ENCODE measurements at places on chromosomes 2 and 18.

DNA sequence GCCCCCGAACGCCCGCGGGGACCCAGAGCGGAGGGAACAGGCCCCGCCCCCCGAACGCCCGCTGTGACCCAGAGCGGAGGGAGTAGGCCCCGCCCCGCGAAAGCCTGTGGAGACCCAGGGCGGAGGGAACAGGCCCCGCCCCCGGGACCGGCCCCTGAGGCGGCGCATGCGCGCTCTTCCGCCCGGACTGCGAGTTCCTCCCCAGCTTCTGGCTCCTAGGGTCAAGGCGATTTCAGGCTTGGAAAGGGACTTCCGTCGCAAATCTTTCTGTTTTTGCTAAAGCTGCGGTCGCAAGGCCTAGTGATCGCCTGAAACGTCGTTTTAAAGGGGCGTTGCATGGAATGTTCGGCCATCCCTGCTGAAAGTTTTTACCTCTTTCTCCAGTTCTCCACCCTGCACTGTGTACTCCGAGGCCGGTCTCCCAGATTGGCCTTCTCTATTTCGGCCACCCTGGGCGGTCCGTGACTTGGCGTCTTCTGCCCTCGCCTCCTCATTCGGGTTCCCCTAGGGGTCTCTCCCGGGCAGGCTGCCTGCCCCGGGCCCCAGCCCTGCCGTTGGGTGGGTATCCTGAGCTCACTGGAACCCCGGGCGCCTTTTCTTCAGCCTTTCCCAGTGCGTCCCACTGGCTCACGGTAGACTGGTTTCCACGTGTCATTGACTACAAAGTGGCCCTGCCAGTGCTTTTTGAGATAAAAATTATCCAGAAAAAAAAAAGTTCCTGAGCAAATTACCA, 372 bp upstream of the WDSUB1 start:
- DNase-seq = peak; percentile 97

- no peak for DNase-seq
Observed at GRCh38 chr2:121911036-121911435, 155.6 kb downstream of the TSN start.

DNA sequence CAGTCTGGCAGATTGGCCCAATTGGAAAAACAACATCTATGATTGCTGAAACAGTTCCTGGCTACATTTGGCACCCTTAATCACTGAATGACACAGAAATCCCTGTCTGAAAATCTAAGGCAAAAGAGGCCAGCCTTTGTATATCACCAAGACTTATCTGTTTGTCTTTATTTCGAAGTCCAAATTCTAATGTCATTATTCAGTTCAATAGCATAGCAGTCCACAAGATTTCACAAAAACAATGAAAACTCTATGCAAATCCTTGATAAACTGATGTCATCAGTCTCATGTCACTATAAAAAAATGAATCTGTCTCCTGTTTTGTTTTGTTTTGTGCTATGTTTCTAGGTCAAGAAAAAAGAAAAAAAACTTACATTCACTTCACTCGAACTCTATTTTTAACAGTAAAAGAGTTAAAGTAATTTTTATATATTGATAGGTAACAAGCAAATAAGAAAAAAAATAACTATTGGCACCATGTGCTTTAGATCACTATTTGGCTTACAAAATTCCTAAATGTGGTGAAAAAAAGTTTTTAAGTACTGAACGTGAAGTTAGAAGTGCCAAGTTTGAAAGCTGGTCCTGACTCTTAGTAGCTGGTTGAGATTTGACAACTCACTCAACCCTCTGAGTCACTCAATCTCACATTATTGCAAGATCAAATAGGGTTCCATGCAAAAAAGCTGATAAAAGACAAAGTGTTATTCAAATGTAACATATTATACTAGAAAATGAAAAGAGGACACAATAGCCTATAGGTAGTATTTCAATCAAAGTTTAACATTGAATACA, 359.3 kb downstream of the IRS1 start:
- DNase-seq = no peak

GRCh38 chr18:56574861-56575260, 63.5 kb downstream of the TXNL1 start:
- no peak for DNase-seq

- DNase-seq = no peak
Observed at GRCh38 chr18:31516437-31516836, 18.5 kb downstream of the DSG2 start.

DNA sequence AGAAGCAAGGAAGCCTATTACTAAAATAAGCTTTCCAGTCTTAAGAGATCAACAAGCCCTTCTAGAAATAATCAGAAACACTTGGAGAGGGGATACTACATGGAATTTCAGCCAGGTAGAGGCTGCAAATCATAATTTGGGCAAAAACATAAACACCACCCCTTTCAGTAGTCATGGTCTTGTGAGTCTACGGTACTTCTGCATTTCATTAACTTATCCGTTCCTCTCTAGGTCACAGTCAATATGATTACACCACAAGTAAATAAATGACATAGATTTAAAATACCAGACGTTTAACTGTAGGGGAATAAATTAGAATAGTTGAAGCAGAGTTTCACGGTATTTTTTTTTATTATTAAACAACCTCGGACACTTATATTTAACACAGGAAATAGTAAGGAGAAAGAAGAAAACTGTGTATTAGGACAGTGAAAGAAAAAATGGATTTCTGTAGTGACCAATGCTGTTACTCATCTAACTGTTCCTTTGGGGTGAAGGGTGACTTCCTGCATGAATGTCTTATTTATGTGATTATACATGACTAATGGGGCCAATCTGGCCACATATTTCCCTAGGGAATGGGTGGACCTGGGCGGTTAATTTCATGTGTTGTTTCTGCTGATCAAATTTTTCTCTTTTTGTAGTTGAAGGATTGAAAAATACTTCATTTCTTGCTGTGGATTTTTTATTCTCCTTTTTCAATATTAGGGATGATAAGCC, 456.6 kb upstream of the UBE2E3 start:
- no peak for DNase-seq

DNA sequence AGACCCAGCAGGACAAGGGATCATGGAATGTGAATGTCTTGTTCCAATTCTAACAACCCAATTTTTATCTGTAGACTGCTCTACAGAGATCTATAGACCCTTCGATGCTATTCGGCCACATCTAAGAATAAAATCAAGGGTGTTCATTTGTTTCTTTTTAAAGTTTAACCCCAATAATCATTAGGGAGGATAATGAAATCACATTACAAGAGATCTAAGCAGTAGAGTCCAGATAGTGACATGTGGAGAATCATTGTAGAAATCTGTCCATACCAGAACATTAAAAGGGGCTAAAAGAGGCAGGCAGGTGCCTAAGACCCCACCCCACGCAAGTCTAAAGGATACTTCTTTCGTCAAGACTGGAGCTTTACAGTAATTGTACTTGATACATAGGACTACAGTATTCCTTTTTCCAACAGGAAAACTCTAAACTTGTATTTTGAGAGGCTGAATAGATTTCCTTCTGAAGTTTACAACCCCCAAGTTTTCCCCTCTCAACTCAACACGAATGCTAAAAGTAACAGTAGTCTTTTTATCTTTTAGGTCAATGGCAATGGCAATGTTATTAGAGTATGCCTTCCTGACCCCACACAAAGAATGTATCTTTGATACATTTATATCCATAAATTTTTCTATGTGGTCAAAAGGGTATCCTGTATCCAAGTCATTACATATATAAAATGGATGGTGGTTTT, 183.7 kb downstream of the TCF4 start:
- DNase-seq = no peak

DNA sequence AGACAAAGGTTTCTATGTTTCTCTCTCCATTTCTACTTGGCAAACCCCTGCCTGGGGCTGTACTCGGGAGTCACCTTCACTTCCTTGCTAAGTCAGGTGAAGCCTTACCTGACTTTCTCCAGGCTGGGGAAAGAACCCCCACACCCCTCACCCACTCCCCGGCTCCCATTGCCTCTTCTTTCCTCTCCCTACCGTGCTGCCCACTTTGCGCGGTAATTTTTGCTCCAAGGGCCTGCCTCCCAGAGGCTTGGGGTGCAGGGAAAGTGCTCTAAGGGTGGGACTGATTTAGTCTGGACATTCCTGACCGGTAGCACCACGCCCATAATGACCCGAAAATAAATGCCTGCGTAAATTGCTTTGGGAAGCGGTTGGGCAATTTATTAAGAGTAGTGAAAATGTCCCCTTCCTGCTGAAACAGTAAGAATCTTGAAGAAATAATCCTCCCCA, 49.1 kb upstream of the ATP6V1B1 start:
- no peak for DNase-seq

GRCh38 chr2:29502460-29502911, 387.3 kb downstream of the CLIP4 start:
- peak; percentile 60 for DNase-seq

DNA sequence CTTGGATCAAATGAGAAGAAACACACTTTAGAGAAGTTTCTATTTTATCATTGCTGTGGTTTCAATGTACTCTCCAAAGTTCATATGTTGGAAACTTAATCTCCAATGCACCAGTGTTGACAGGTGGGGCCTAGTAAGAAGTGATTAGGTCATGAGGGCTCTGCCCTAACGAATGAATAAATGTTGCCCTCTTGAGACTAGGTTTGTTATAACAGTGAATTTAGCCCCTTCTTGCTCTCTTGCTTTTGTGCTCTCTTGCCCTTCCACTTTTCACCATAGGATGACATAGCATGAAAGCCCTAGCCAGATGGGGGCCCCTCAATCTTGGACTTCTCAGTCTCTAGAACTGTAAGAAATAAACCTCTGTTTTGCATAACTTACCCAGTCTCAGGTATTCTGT, 664.8 kb downstream of the DCC start:
- peak; percentile 7 for DNase-seq

- DNase-seq = peak; percentile 42
Observed at GRCh38 chr2:55099878-55100820, 49.9 kb upstream of the RTN4 start.

Data from A673 (cell line).